ENCODE measurements at places on chromosomes 5 and 9. TPM values are rescaled to one million over a fixed set of nuclear protein-coding genes. Genes with fewer than 3 reads are reported as not detected.
A peak's percentile ranks its signal among the peaks of the same experiment; 100 is the strongest.

GRCh38 chr5:53453898-53454718 lies 26.3 kb upstream of the FST start:
- peak; percentile 12 for DNase-seq

Gene PCDHGA5
- total RNA-seq = 4.1 TPM

DNA sequence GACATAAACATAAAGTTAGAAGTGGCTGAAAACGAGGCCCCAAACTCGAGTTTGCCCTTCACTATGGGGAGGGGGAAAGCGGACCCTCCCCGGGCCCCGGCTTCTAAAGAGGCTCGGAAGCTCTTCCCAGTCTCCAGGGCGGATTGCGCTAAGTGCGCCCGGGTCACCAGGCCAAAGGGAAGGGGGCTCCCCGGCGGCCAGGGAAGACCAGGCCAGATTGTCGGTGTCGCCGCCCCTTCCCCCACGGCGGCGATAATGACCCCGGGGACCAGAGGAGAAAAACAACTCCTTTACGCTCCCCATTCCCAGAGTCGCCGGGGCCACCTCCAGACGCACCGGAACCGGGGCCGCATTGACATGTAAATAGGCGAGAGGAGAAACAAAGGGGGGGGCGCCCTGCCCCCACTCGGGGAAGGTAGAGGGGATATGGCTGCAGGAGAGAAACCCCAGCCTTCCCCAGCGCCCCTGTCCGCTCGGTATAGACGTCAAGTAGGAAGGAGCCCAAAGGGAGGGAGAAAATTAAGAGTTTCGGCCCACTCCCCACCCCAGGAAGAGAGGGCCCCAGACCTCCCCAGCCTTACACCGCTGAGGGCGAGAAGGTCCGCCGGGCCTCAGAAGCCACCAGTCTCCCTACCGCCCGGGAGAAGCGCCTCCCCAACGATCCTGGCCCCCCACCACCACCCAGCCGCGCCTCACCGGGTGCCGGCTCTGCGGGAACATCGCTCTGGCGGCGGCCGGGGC lies 1.7 kb downstream of the TLE1 start:
- DNase-seq = peak; percentile 56

Gene PCDHB6
- 2.6 TPM for total RNA-seq

GRCh38 chr5:170142196-170142595 lies 36.5 kb downstream of the FOXI1 start:
- DNase-seq = no peak

GRCh38 chr9:36935332-36935731 lies 98.7 kb downstream of the PAX5 start:
- no peak for DNase-seq

Gene GRXCR2
- not detected for total RNA-seq
